OCI-LY7 (cell line): ENCODE measurements at places on chromosomes 3 and 15. TPM values are rescaled to one million over a fixed set of nuclear protein-coding genes. Genes with fewer than 3 reads are reported as not detected.
A peak's percentile ranks its signal among the peaks of the same experiment; 100 is the strongest.

The SLC7A14 gene
- not detected in 2 replicates for total RNA-seq

The SPG21 gene
- 83.9 and 95.4 TPM in 2 replicates for total RNA-seq

The NEIL1 gene
- 99.5 and 105 TPM in 2 replicates for total RNA-seq

The DRD3 gene
- not detected in 2 replicates for total RNA-seq

DNA sequence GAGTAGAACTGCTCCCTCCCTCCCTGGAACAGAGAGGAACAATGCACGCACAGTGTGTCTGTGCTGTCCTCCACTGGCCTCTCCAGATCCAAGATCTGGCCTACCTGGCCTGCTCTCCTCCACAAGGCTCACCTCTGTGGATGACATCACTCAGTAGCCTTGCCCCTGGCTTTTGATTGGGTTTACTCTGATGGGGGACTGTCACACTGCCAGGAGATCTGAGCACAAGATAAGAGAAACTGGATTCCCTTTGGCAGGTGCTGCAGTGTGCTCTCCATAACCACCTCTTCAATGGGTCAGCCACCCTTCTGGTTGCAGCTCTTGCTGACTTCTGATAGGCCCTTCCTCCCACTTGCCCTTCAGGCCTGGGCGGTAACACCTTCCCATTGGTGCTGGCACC lies 22.6 kb upstream of the ANO10 start:
- no peak for DNase-seq

- no peak for DNase-seq
Measured at GRCh38 chr3:20080956-20081554, 40.8 kb downstream of the KAT2B start.

DNA sequence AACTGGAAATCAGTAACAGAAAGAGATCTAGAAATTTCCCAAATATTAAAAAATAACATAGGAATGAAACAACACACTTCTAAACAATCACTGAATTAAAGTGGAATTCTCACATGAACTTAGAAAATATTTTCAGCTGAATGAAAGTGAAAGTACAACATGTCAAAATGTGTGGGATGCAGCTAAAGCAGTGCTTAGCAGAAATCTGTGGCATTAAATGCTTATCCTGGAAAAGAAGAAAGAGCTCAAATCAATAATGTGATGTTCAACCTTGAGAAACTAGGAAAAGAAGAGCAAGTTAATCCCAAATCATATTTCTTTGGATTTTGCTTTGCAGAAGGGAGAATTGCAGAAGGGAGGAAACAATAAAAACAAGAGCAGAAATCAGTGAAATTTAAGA lies 98.2 kb upstream of the NR2E3 start:
- DNase-seq = no peak

- no peak for DNase-seq
Measured at GRCh38 chr3:79339846-79340245, 428.0 kb downstream of the ROBO1 start.

GRCh38 chr3:104521606-104522336 lies 844.9 kb upstream of the ALCAM start:
- peak; percentile 79 for DNase-seq

DNA sequence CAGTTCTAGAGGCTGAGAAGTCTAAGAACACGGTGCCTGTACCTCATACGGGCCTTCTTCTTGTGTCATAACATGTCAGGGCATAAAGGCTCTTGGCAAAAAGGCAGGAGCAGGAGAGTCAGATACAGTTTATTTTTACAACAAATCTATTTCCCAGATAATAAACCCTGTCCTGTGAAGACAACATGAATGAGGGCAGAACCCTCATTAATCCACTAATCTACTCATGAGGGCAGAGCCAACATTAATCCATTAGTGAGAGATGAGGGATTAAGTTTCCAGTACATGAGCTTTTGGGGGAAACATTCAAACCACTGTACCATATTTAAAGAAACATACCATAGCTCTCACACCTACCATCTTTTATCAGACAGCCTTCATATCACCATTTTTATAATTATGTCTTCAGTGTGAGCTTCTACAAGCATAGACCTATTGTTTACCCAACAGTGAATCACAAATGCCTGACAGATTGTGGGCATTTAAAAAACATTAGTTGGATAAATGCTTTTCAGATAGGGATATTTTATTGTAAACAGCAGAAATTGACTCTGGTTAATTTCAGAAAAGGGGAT lies 645.8 kb downstream of the GRM7 start:
- DNase-seq = no peak

- no peak for DNase-seq
Measured at GRCh38 chr3:178072391-178073305, 463.6 kb upstream of the KCNMB2 start.

DNA sequence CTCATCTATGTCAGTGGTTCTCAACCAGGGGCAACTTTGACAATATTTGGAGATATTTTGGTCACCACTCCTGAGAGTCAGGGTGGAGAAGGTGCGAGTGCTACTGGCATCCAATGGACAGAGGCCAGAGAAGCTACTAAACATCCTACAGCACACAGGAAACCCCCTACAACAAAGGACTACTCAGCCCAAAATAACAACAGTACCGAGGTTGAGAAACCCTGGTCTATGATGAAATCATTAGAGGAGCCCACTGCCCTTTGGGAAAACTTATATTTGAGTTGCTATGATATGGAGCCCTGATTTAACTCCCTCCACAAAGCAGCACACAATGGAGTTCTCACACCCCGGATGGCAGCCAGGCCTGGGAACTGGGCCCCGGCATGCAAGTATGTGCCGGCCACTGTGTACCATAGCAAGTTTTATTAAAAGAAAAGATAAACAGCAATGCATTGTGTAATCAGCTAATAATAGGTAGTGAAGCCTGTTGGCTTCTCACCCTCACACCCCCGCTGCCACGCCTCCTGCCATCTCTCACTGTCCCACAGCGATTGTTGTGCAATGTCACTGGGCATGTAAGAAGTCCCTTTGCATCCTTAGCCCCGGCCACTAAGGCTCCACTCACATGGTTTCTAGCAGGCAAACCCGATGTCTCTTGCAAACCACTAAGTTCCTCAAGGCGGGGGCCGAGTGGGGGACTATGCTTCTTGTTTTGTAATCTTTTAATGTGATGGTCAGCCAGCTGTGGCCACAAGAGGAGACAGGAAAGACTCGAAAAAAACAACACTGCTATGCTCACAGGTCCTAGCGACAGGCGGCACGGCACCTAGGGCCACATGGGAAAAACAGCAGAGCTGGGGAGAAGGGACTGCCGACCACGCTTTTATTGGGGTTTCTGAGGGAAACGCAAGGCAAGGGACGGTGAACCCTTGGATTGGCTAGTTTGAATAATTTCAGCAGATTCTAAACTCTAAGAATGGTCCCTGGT lies 110.0 kb downstream of the AQP9 start:
- DNase-seq = no peak

DNA sequence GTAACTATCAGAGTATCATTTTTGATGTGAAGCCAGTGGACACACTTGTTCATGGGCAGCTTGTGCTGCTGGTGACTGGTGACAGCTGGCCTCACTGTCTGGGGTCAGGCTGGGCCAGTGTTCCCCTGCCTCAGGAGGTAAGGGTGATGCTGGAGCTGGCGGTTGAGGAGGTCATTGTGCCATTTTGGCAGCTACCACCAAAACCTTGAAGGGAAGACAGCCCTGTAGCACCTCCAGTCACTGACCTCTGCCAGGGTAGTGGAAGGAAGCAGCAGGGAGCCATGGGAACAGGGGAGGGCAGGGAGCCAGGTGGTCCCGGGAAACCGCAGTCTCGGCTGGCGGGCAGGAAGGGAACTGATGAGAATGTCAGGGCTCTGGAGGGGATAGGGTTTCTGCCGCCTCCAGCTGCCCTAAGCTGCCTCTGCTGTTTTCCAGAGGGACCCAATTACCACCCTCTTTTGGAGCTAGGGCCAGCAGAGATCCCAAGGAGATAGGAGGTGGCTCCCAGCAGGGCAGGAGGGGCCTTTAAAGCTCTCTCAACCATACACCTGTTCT lies 24.8 kb downstream of the FOXL2NB start:
- no peak for DNase-seq

DNA sequence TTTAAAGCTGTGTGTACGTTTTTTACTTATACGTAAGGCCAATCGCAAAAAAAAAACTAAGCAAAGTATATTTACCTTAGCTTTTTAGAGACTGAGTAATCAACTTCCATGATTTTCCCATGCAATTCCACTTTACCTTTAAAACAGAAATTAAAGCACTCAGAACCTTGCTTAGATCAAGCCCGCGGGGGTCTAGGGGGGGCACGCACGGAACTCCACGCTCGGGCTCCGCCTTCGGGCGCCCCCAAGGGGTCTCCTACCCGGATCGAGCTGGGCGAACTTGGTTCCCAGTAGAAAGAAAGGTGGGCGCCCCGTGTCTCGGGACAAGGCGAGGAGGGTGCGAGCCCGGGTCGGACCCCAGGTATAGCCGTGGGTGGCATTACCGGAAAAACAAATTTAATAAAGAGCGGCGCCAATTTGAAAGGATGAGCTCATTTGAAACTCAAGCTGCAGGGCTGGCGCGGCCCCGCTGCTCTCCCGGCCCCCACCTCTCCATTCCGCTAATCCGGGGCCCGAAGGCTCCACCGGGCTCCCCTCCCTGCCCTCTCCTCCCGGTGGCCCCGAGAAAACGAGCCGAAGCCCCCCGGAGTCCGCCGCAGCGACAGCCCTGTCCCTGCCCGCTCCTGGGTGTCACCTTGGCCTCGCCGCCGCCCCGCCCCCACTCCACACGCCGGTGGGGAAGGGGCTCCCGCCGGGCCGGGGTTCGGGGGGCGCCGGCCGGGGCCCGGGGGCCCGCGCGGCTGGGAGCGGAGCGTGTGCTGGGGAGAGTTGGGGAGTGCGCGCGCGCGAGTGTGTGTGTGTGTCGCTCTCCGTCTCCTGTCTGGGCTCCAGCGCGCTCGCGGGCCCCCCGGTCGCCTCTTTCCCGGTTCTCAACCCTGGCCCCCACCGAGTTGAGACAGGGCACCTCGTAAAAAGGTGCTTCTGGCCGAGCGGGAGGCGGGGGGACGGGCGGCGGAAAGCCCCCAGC lies 1.5 kb downstream of the IGF2BP2 start:
- no peak for DNase-seq

- no peak for DNase-seq
Measured at GRCh38 chr15:70407336-70407670, 309.6 kb upstream of the TLE3 start.

DNA sequence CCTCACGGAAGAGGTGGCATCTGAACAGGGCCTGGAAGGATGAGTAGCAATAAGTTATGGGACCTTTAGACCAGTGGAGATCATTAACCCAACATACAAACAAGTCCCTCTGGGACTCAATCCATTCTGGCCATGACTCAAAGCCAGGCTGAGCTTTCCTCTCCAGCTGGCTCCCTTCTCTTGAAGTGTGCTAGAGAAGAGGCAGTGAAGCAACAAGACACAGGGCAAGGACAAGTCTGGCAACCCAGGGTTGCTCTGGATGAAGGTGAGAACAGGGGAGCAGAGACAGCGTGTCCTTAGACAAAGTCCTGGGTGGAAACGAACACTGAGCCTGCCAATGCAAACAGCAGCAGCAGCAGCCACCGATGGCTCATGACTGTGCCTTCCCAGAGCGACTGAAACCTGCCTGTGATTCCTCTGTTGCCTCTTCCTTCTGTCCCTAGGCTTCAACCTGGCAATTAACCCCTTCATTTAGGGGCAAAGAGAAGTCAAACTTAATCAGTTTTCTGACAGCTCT lies 86.8 kb downstream of the BDH1 start:
- DNase-seq = no peak
